Right renal pelvis (tissue), 4 donors: ENCODE measurements at places on chromosomes 13 and 19. TPM values are rescaled to one million over a fixed set of nuclear protein-coding genes. Genes with fewer than 3 reads are reported as not detected.

Gene ATP4A
- polyA plus RNA-seq, result not detected

Gene SIGLEC12
- not detected for polyA plus RNA-seq

Gene LRRC8E
- 2.6 TPM for polyA plus RNA-seq

Gene ZNF726
- 13.9 TPM for polyA plus RNA-seq

Gene CGB5
- polyA plus RNA-seq, result 0.13 TPM

Gene SPTBN4
- polyA plus RNA-seq, result 1.0 TPM

DNA sequence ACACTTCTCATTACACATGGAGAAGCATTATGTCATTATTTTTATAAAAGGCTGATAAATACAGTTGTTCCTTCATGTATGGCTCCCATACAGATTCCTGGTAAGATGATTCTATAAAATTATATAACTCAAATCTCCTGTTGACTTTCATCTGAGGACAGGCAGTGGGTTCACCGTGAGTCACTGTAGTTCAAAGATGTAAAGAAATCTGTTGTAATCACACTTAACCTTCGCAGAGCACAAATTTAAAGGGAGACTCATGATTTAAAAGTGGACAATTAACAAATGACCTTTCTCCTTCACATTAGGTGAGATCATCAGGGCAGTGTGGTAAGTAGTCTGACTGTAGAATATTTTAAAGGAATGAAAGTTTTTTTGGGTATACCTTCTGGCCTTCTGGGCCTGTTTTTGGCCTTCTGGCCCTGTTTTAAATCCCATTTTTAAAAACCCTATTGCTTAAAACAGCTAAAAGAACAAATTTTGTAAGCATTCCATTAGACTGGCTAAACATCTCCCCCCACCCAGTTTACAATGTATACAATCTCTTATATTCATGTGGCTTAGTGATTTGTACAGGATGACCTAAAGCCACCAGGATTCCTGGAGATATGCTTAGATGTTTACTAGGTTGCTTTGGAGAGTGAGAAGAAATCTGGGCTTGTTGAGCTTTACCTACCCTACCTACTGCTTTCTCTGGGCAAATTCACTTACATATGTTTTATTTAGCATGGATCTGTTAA, 171.2 kb downstream of the ITGBL1 start:
- DNase-seq, result no peak

GRCh38 chr13:44903574-44903985, 85.7 kb downstream of the NUFIP1 start:
- DNase-seq, result no peak

DNA sequence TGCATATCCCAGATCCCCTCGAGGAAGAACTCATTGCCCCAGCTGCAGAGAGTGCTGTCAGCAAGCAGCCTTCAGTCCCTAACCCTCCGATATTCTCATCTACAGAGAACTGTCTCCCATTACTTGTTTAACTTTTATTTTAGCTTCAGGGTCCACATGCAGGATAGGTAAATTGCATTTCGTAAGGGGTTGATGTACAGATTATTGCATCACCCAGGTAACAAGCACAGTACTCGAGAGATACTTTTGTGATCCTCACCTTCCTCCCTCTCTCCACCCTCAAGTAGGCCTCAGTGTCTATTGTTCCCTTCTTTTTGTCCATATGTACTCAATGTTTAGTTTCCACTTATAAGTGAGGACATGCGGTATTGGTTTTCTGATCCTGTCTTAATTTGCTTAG, 171.5 kb upstream of the IRS2 start:
- DNase-seq, result no peak

GRCh38 chr13:27406178-27406939, 18.1 kb upstream of the GTF3A start:
- DNase-seq, result no peak

- no peak for DNase-seq
These were observed 595.5 kb downstream of the LMO7 start for GRCh38 chr13:76231522-76232167.

DNA sequence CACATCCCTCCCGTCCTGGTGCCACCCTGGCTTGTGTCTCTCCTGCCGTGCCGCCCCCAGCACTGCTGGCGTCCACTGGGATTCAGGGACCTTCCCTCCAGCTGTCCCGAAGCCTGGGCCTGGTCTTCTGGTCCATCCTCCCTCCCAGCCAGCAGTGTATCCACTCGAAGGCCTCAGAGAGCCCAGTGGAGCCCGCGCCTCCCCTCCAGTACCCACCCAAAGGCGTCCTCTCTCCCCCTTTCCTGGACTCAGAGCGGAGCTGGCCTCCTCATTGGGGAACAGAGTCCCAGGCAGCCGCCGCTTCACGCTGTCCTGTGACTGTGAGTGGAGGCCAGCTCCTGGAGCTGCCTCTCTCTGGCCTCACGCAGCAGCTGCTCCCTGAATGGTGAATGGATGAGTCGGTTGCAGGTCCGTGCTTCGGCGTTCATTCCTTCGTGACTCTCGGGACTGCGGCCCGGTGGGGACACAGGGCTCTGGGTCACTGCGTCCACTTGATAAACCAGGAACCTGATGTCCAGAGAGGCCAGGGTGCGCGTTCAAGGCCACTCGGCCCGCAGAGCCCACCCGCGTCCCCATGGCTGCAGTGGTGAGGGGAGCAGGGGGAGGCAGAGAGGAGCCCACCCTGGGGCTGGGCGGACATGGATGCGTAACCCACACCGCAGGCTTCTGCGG, 12.1 kb downstream of the ONECUT3 start:
- no peak for DNase-seq

DNA sequence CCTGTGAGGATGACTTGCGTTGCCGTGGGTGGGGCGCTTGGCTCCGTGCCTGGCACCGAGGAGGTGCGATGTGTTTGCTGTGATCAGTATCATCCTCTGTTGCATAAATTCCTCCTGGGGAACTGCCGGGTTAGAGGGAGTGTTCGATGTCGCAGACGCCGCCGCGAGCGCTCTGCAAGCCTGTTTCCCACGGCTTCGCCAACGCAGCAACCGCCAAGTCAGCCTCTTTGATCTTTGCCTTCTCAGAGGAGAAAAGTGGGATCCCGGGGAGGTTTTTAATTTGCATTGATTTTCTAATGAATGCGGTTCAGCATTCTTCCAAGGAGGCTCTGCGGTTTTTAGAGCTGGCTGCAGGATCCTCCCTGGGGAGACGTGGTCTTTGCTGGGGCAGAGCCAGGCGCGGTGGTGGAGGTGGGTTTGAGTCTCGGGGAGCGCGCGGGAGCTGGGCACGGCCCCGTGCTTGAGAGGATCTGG, 7.6 kb downstream of the GPR32 start:
- no peak for DNase-seq

DNA sequence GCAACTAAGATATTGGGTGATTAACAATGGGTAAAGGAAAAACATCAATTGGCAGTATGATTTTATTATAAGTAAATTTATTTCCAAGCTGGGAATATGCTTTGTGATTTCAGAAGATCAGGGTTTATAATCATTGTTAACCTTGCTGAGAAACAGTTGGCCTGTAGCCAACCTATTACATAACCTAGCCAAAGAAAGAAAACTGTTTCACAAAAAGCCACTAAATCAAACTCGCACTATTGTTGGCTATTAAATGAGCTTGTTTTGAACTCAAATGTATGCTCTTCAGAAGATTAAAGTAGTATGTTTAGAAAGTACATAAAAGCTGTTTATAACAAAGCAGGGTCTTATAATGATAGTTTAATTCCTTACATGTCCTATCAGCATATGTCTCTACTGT, 151.7 kb downstream of the LHFPL6 start:
- no peak for DNase-seq

DNA sequence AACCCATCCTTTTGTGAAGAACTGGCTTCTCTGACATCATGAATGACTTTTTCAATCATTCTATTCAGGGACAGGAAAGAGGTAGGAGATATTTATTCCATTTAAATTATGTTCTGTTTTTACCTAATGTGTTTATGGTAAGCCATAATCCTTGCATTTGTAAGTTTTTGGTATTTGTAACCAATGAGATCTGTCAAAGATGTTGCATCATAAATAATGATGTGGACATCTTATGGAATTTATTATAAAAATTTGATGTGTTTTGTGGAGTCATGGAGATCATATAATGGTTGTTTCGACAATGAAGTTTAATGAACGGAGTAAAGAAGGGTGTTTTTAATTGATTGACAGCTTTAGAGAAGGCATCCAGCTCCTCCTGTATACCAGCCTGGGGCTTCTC, 67.6 kb downstream of the LMO7 start:
- DNase-seq, result no peak

DNA sequence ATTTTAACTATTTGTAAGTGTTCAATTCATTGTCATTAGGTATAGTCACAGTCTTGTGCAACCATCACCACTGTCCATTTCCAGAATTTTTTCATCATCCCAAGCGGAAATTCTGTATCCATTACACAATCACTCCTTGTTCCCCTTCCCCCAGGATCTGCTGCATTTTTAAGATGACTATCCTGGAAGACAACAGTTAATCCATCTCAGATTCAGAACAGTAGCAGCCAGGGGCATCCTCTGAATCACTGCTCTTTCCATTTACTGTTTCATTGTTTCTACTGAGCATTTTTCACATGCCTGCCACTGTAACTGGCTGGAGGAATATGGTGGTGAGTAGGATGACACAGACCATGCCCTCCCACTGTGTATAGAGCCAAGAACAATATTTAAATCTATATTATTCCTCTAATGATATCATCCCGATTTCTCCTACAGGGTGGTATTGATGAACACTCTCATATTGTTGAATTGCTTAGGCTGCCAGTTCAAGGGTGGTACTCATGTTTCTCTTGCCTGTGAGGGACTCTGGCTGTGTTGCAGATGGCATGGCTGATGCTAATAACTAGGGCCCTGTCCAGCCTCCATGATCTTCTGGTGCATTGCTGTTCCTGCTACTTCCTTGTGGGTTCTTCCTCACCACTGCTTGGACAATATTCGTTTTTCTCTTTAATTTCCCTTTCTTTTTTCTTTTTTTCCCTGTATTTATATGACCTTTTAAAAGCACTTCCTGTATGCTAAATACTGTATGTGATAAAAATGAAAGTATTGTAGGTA, 59.0 kb downstream of the WDFY2 start:
- no peak for DNase-seq

GRCh38 chr13:42631181-42631580, 57.2 kb downstream of the TNFSF11 start:
- no peak for DNase-seq

DNA sequence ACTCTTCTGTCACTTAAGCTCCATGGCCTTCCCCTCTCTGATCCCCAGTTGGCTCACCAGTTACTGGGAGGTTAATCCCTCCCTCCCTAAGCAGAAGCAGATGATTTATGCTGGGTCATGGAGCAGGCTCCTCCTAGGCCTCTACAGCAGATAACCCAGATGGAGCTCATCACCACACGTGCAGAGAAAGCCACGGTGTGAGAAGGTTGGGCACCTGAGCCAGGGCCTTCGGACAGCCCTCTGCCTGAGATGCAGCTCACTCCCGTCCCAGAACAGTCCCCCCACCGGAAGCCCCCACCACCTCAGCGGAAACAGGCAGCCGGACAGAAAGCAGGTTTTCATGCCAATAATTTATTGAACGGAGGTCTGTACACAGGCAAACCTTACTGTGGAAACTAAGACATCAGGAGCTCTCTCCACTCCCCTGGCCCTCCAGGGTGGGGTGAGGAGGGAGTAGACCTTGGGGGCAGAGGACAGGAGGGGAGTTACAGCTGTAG, 9.8 kb downstream of the ZNF526 start:
- DNase-seq, result no peak

GRCh38 chr13:78589206-78589605, 14.1 kb downstream of the POU4F1 start:
- no peak for DNase-seq

- no peak for DNase-seq
These were observed 7.4 kb upstream of the MAP1S start for GRCh38 chr19:17711851-17712250.

- no peak for DNase-seq
These were observed 168.5 kb downstream of the LMO7 start for GRCh38 chr13:75804605-75805004.

- no peak for DNase-seq
These were observed 13.2 kb downstream of the GATAD2A start for GRCh38 chr19:19418555-19419260.
